ENCODE measurements at places on chromosomes 1 and 21. TPM values are rescaled to one million over a fixed set of nuclear protein-coding genes. Genes with fewer than 3 reads are reported as not detected.

Gene GRIK1
- 0.21 TPM for total RNA-seq

GRCh38 chr1:41659903-41660302 is 175.4 kb upstream of the EDN2 start:
- H3K4me3 ChIP-seq, result no peak overlapping the region
- no peaks in the 10 kb centered on the region for H3K36me3 ChIP-seq
- H3K27ac ChIP-seq, result no peak overlapping the region
- DNase-seq, result no peak
- H3K4me1 ChIP-seq, result peaks cover 6% of the 10 kb centered on the region

DNA sequence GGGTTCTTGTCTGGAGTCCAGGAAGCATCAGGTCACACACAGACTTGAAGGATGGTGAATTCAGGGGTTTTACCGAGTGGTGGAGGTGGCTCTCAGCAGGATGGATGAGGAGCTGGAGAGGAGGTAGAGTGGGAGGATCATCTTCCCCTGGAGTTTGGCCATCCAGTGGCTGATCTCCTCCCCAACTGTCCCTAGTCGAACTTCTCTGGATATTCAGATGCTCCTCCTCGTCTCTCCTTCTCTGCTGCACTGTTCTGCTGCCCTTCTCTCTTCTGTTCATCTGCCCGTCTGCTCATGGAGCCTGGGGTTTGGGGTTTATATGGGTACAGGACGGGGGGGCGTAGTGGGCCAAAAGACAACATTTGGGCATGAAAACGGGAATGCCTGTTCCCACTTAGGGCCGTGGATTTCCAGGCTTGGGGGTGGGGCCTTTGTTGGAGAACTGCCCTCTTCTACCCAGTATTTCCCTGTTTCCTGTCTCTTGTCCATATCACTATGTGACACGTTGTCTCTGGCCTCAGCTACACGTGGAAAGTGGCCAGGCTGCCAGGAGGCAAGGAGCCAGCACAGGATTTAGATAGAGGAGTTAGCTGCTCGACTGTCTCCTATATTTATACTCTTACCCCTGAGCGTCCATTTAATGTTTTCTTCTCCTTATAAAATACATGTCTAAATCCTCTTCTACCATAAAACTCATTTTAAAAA is 76.7 kb downstream of the SIPA1L2 start:
- H3K4me1 ChIP-seq, result peaks cover 29% of the 10 kb centered on the region
- no peaks in the 10 kb centered on the region for H3K36me3 ChIP-seq
- DNase-seq, result no peak
- peak overlapping the region; percentile 62 for H3K27ac ChIP-seq
- no peaks in the 10 kb centered on the region for H3K27me3 ChIP-seq

Gene PLD5
- total RNA-seq, result 23.9 TPM

GRCh38 chr1:33459691-33460090 is 12.8 kb upstream of the ZSCAN20 start:
- peaks cover 65% of the 10 kb centered on the region for H3K4me1 ChIP-seq
- DNase-seq, result no peak
- H3K27ac ChIP-seq, result peak overlapping the region; percentile 94
- H3K27me3 ChIP-seq, result no peaks in the 10 kb centered on the region

DNA sequence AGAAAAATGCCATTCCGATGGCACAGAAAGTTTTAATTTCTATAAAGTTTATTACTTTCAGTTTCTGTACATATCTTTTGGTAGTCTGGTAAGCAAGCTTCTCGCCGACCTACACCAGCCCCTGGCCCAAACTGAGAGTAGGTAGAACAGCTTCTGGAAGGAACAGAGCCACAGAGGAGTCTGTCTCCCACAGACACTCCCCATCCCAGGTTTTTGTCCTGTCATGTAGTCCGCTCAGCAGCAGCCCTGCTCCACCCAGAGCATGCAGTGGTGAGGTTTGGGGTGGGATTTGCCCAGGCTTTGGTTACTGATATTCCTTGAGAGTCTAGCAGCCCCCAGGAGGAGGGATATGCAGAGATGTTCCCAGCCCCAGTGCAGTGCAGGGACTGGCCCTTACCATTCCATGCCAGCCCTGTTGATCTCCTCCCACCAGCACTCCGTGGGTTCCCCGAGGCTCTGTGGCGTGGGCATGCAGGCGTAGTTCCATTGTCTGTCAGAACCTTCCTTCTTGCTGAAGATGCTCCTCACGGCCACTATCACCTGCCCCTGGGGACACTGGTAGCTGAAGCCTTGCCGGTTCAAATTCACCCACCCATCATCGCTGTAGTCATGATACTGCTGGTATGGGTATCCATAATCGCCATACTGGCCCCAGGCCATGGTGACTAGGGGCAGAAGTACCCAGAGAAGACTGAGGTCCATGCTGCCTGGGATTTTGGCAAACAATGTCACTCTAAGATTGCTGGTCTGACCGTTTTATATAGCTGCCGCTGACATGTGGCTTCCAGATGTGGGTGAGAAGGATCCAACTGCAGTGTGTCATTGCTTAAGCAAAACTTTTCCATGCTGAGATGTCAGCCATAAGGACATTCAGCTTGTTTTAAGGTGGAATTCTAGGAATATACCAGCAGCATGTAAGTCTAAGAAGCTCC is at the start of gene DPT:
TSS of gene DPT (minus strand) at position 734 of the 932 bp plus-strand sequence. CDS start at position 702, 32 bp downstream.
- H3K27me3 ChIP-seq, result no peaks in the 10 kb centered on the region
- H3K4me3 ChIP-seq, result peak within 1 kb of the TSS; percentile 68
- no peak for DNase-seq
- no peaks in the 10 kb centered on the region for H3K36me3 ChIP-seq
- H3K4me1 ChIP-seq, result peaks cover 17% of the 10 kb centered on the region
- no peak within 1 kb of the TSS for H3K27ac ChIP-seq

Gene HES2
- total RNA-seq, result not detected

GRCh38 chr21:14358775-14359174 is 24.2 kb downstream of the HSPA13 start:
- H3K4me1 ChIP-seq, result no peaks in the 10 kb centered on the region
- DNase-seq, result no peak
- H3K36me3 ChIP-seq, result no peaks in the 10 kb centered on the region
